ENCODE measurements at places on chromosomes 4 and X. TPM values are rescaled to one million over a fixed set of nuclear protein-coding genes. Genes with fewer than 3 reads are reported as not detected.

DNA sequence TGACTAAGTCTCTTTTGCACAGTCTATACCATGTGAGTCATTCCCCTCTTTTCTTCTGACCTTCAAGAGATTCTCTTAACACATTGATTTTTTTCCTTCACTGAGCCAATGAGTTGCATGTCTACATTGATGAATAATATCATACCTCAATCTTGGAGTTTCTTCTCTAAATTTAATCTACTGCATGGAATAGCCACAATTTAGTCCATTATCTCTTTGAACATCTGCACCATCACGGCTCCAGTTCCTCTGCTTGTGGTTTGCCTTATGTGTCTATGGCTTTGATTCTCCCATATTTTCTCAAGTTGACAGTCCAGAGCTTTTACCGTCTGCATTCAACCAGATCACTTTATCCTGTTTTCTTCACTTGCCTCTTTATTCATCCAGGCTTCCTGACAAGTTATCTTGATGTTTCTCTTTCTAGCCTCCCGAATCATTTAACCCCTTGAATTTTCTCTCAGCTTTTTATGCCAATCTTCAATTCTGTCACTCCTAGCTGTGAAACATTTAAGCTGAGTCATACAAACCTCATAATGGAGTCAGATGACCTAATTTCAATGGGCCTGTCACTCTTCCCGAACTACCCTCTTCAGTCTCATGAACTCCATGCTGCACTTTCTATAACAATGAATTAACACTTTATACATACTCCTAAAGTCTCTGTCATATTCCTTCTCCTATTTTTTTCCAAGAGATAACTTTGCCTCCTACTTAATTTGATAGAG is 222.3 kb downstream of the CPE start:
- DNase-seq = no peak

GRCh38 chrX:24131476-24131875 is 18.1 kb upstream of the ZFX start:
- DNase-seq = no peak

DNA sequence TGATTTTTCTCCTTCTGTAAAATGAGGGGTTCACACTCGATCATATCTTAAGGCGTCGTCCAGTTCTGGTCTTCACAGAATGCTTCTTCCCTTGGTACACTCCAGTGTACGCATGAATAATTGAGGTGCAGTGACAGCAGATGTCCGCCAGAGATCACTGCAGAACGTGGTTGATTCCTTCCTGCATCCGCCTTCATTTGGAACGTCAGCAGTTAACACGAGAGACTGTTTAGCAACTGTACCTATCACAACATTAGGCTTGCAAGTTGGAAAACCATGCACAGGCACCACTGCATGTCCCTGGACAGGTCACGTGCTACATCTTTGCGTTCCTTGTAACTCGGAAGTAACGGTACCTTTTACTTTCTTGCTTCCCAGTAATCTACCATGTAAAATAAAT is 66.0 kb upstream of the GEMIN8 start:
- DNase-seq = peak; percentile 62

DNA sequence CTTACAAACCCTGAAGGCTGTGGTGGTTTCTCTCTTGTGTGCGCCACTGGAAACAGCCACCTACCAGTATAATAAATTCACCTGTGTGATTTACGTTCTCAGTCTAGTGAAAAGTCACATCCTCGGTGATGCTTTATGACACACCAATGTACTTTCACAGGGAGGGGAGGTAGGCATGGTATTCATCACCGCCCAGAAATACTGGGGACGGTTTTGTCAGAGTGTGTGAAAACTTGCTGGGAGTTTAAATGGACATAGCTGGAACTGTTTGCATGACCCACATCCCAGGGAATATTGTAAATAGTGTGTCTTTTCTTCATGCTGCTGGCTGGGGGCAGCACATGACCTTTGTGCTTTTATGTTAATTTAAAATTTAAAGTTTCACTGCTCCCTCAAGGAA is 421.8 kb downstream of the MAPK10 start:
- no peak for DNase-seq

DNA sequence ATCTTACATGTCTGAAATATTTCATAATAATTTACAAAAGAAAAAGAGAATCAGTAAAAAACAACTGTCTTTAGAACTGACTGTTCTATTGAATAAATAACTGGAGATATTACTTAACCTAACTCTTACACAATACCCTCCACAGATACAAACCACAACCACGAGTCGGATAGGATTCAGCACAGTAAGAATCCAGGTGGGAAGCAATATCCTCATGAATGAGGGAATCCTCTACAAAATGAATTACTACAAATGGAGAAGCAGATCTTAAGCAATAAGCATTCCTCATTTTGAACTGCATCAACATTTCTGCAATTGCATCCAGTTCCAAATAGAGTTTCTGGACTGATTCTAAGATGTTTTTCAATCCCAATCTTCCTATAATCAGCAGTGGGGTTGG is 227.1 kb downstream of the SH2D1A start:
- DNase-seq = no peak

GRCh38 chr4:13355111-13355880 is 128.8 kb downstream of the RAB28 start:
- DNase-seq = no peak

DNA sequence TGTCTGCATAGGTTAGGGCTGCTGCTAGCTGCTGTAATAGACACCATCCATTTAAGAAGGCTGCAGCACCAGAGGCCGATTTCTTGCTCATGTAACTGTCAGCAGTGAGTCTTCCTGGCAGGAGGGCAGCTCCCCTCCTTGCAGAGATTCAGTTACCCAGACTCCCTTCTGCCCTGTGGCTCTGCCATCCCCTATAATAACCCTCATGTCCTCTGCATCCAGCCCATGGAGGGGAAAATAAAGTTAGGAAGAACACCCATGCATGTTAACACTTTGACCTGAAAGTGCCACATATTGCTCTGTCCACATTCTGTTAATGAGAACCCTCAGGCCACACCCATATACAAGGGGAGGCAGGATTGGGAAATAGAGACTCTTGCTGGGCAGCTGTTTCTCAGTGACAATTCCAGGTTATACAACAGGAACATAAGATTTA is 5.4 kb downstream of the STBD1 start:
- peak; percentile 34 for DNase-seq

DNA sequence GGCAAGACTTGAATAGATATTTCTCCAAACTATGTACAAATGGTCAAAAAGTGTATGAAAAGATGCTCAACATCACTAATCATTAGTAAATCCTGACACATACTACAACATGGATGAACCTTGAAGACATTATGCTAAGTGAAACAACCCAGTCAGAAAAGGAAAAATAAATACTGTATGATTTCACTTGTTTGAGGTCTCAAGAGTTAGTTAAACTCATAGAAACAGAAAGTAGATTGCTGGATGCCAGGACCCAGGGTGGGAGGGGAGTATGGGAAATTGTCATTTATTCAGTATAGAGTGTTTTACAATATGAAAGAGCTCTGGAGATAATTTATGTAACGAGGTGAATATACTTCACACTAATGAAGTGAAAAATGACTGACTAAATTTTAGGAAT is 32.4 kb downstream of the PRMT9 start:
- no peak for DNase-seq

DNA sequence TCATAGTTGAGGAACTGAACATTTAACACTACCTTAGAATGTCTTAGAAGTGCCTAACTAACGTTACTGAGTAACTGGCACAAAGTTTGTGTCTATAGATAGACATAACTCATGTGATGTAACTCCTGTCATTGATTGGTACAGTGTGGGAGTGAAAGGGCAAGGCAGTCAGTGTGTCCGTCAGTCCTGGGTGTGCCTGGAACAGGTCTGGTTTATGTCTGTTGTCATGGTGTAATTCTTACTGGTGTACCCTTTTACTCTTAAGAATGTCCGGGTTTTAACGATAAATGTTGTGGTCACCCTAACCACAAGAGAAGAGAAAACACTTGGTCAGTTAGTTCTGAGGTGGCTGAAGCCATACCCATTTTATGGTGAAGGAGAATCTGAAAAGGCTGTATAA is 93.1 kb upstream of the ESX1 start:
- DNase-seq = no peak

DNA sequence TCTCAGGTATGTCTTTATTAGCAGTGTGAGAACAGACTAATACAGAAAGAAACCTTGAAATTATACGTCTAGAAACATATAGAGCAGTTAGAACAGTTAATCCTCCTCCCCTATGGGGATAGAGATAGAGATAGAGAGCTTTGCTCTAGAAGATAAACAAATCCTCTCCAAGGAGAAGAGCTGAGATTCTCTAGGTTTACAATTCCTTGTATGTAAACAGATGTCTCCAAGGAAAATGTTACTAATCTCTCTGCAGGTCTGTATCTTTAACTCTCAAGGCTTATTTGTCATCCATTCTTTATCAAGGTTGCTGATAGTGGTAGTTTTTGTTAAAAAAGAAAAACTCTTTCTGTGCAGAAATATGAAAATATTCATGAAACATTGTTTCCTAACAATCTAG is 282.1 kb upstream of the GIMD1 start:
- peak; percentile 26 for DNase-seq

- DNase-seq = no peak
These were observed 160.9 kb upstream of the GIMD1 start for GRCh38 chr4:106529348-106530023.

DNA sequence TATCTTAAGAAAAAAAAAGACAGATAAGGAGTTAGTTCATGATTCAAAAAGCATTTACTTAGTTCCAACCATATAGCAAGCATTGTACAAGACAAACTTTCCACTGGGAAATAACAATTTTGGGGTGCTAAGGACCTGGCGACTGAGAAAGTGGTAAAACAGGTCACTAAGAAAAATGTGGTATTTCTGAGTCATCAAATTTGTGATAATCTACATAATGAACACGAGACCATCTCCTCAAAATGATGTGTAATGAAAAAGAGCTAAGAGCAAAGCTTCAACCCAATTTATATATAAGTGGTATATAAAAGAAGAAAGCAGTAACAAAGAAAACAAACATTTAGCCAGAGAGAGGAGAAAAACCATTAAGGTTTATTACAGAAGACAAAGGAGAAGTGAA is 72.3 kb downstream of the FBXW7 start:
- DNase-seq = no peak

DNA sequence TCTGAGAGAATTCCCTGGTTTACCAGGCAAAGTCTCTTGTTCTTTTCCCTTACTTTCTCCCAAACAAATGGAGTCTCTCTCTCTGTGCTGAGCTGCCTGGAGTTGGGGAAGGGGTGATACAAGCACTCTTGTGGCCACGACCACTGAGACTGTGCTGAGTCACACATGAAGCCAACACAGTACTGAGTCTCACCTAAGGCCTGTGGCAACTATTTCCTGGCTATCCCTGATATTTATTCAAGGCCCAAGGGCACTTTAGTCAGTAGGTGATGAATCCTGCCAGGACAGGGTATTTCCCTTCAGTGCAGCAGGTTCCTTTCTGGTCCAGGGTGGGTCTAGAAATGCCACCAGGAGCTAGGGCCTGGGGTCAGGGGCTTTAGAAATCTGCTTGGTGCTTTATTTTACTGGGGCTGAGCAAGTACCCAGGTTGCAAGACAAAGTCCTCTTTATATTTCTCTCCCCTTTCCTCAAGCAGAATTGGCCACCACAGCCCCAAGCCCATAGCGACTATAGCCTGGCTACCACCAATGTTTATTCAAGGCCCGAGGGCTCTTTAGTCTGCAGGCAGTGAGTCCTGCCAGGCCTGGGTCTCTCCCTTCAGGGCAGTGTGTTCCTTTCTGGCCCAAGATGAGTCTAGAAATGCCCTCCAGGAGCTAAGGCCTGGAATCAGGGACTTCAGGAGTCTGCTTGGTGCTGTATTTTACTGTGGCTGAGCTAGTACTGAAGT is 10.5 kb downstream of the ARL13A start:
- no peak for DNase-seq

DNA sequence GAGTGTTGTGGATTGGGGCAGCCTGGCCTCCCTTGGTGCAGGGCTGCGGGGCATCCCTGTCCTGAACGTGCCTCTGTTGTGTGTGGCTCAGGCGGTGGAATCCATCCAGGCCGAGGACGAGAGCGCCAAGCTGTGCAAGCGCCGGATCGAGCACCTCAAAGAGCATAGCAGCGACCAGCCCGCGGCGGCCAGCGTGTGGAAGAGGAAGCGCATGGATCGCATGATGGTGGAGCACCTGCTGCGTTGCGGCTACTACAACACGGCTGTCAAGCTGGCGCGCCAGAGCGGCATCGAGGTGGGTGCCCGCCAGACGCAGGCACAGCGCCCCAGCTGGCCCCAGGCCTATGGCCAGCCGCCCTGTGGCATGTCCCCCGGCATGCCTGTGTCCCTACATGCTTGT is 25.6 kb downstream of the MAEA start:
- DNase-seq = no peak

GRCh38 chr4:7623468-7623867 is 188.7 kb upstream of the PSAPL1 start:
- DNase-seq = no peak

DNA sequence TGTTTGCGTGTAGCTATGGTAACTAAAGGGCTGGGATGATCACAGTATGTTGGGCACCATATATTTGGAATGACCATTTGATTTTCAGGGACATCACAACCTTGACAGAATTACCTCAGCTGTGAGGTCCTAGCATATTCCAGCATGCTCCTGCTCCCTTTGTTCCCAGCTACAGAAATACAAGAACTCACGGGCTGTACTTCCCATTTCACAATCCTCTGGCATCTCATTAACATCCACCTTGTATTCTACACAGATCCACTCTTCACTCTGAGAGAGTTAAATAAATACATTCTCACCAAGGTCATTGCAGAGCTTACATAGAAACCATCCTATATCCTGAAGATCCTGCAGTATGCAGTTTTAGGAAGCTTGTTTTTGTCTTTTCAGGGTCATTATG is 169.7 kb downstream of the FRMPD4 start:
- no peak for DNase-seq

XK gene
- total RNA-seq = 2.9 TPM

SPATA18 gene
- 12.3 TPM for total RNA-seq

MCTS1 gene
- total RNA-seq = 46.0 TPM

ZNF630 gene
- total RNA-seq = 3.7 TPM

SSX3 gene
- total RNA-seq = not detected

CPLX1 gene
- 0.30 TPM for total RNA-seq

PGM2 gene
- 28.2 TPM for total RNA-seq

SCRG1 gene
- 3.5 TPM for total RNA-seq
